CD4-positive, alpha-beta T cell (primary cell): ENCODE measurements at places on chromosomes 6 and 20. TPM values are rescaled to one million over a fixed set of nuclear protein-coding genes. Genes with fewer than 3 reads are reported as not detected.

GRCh38 chr6:81293896-81294295 is 458.6 kb downstream of the TENT5A start:
- no peak for DNase-seq

GRCh38 chr20:1121429-1121828 is 3.0 kb downstream of the PSMF1 start:
- no peak for DNase-seq

GRCh38 chr6:52691718-52692117 is 20.8 kb downstream of the TMEM14A start:
- DNase-seq = no peak

- DNase-seq = no peak
Observed at GRCh38 chr20:47274401-47275108, 81.9 kb downstream of the ZMYND8 start.

- DNase-seq = peak; percentile 22
Observed at GRCh38 chr6:45714741-45715507, 300.7 kb downstream of the CLIC5 start.

GRCh38 chr6:87669051-87669450 is 33.0 kb downstream of the AKIRIN2 start:
- DNase-seq = no peak

DNA sequence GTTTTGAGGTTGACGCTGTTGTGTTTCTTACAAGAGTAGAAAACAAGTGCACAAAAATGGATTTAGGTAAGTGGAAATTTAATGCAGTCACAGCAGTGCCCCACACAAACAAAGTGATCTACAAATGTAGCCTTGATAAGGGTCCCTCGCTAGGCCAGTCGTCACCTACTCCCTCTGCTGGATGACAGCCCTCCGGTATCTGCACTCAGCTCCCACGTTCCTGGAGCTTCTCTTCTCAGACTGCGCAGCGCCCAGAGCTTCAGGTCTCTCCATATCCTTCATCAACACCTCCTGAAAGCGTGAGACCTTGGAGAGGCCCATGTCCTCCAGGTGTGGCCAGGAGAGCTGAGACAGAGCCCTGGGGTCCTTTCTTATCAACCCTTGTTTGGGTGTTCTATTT is 58.3 kb upstream of the MAP3K4 start:
- no peak for DNase-seq

ULBP3 gene
- total RNA-seq = 0.44 TPM

CGA gene
- not detected for total RNA-seq

EYS gene
- not detected for total RNA-seq

CST2 gene
- total RNA-seq = not detected

MCHR2 gene
- not detected for total RNA-seq

TINAG gene
- not detected for total RNA-seq

PTPRT gene
- not detected for total RNA-seq
